ENCODE measurements at places on chromosomes 13 and 19. TPM values are rescaled to one million over a fixed set of nuclear protein-coding genes. Genes with fewer than 3 reads are reported as not detected.

Gene ADM5
- 0.35 TPM for total RNA-seq

Gene ARHGAP45
- total RNA-seq, result 13.4 TPM

Gene LILRB4
- not detected for total RNA-seq

Gene CYP2A7
- total RNA-seq, result not detected

Gene KIR2DL1
- not detected for total RNA-seq

Gene SYT5
- not detected for total RNA-seq

Gene MTUS2
- not detected for total RNA-seq
